Left forelimb (tissue), 1 donor: ENCODE measurements at places on chromosomes 16 and 17.
A peak's percentile ranks its signal among the peaks of the same experiment; 100 is the strongest.

GRCh38 chr17:36204724-36205500 lies 6.0 kb upstream of the CCL4L2 start:
- DNase-seq = no peak

GRCh38 chr16:70253291-70254106 lies 1.8 kb upstream of the EXOSC6 start:
- DNase-seq = no peak

GRCh38 chr17:79777894-79778503 lies at the start of gene CBX2:
TSS of gene CBX2 (plus strand) at chr17:79778148. CDS start at chr17:79778236, 88 bp downstream.
- peak; percentile 90 for DNase-seq

DNA sequence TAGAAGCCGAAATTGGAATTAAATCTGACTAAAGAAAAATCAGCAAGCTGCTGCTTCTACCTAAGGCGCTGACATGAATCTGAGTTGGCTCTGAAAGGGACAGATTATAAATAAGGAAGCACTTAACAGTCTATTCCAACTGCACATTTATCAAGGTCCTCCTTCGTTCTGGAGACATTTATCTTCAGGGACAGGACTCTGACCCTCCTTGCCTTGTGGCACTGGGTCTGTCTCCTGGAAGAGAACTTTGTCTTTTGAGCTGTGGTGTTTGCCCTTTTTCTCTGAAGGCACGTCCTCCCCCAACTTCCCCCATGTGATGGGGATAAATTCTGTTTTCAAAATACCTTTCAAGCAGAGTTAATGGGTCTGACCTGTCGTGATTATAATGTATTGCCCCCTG lies 47.0 kb upstream of the MARCHF10 start:
- DNase-seq = no peak

DNA sequence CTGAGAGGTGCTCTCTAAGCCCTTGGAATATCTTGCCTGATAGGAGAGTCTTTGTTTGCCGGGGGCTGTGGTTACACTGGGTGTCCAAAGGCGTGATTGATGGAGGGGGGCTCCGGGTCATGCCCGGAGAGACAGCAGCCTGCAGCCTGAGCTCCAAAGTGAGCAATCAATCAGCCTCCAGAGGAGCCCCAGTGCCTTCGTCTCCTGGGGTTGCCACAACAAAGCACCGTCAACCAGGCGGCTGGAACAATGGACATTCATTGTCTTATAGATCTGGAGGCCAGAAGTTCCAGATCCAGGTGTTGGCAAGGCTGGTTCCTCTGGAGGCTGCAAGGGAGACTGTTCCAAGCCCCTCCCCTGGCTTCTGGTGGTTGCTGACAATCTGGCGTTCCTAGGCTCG lies 24.0 kb upstream of the GINS2 start:
- DNase-seq = no peak

- DNase-seq = no peak
Measured at GRCh38 chr17:59668816-59669215, 38.4 kb downstream of the PTRH2 start.

GRCh38 chr16:80705596-80705995 lies 98.8 kb downstream of the CDYL2 start:
- no peak for DNase-seq

- DNase-seq = no peak
Measured at GRCh38 chr16:53007095-53007494, 45.6 kb downstream of the CHD9NB start.

GRCh38 chr17:19618015-19618414 lies 30.5 kb upstream of the ALDH3A2 start:
- no peak for DNase-seq

DNA sequence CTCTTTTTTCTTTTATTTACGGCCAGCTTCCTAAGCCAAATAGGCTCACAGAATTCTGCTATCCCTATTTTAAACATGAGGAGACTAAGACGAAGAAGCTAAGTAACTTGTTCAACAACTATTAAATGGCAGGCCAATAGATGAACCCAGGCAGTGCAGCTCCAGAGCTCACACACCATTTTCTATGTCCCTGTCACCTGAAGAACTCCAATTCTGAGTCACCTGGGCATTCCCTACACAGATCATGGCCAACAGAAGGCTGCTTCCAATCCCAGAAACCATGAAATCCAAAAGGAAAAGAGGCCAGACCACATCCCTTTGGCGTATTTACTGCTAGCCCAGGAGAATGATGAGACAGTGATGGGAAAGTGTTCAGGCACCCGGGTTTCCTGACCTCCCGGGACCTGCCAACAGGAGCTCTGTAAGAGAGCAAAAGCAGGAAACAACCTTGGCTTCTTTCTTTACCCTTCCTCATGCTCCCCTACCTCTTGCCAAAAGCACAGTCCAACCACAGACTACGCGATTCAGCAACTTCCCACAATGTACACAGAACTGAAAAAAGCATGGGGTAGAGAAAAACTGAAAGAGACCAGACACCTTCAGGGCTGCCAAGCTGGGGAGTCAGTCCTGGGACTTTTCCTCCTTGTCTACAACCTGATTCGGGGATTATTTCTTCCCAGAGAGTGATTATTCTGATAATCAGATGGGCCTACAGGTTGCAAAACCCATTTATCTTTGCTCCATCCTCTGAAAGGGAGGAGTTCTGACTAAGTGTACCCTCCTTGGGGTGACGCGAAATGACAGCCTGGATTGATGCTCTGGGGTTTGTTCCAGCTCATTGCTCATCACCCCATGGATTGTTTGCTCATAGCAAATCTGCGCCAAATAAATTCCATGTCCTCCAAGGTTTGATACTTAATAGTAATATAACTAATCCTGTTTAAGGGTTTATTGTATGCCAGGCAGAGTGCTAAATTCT lies 47.8 kb upstream of the HAS3 start:
- no peak for DNase-seq

- no peak for DNase-seq
Measured at GRCh38 chr17:48954300-48954755, 9.7 kb upstream of the SNF8 start.

DNA sequence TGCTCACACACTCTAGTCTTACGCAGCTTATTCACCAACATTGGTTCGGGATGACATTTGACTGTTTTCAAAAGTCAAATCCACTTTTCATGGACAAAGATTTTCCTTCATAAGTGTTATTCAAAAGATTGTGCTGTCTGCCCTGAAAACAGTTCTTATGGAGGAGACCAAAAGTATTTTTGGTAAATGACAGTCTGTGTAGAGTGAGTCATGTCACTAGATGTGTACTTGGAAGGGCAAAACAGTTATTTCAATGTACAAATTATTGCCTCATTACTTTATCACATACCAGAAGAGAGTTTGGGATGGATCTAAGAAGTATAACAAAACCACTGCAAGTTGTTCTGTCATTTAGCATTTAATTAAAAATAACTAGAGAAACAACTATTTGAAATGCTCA lies 265.6 kb downstream of the CDH13 start:
- no peak for DNase-seq

DNA sequence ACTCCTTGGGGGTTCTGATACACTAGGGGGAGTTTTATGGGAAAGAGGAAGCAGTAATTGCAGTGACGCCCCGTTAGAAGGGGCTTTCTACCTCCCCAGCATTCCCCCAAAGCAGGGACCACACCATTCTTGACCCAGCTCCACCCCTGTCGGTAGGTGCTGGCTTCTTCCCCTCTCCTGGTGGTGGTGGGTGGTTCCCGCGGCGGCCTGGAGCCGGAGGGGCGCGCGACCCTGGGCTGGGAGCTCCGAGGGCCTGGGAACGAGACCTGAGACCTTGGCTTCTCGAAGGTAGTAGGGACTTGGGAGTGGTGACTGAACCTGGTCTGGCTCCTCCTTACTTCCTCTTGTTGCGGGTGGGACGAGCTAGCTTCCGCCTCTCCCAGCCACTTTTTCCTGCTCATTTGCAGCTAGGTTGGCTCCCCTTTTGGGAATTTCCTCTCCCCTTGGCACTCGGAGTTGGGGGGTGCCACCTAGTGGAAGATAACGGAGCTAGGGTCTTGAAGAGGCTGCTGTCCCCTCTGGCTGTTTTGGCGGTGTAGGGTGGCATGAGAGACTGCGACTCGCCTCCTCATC lies 438 bp downstream of the GRN start:
- no peak for DNase-seq

DNA sequence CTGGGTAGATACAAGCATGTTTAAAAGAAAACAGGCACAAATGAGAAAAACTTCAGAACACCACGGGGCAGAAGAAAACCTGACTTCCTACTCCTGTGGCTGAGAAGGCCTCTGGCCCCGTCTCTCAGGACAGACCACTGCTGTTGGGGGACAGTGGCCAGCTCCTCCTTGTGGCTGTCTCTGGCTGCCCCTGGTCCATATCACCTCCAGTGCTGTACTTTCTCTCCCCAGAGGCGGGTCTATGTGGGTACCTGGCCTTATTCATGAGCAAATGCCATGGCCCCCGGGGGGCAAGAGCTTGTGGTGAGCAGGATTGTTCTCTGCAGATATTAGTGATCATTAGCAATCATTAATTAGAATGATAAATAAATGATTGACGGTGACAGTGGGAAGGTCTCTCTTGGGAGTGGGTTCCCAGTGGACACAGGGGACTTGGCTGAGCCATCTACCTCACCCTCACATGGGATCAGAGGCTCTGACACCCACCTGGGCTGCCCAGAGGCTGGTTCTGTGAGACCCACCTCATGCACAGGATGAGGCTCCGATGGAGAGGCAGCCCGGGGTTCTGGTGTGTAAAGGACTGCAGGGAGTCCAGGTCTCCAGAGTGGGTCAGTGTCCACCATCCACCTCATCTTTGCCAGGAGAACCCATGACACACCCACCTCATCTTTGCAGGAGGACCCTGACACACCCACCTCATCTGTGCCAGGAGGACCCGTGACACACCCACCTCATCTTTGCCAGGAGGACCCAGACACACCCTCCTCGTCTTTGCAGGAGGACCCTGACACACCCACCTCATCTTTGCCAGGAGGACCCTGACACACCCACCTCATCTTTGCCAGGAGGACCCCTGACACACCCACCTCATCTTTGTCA lies 30.6 kb upstream of the CBFA2T3 start:
- no peak for DNase-seq

GRCh38 chr16:66524601-66525164 lies 25.2 kb downstream of the TK2 start:
- DNase-seq = peak; percentile 54

- DNase-seq = no peak
Measured at GRCh38 chr17:60390186-60390585, 1.7 kb downstream of the USP32 start.

DNA sequence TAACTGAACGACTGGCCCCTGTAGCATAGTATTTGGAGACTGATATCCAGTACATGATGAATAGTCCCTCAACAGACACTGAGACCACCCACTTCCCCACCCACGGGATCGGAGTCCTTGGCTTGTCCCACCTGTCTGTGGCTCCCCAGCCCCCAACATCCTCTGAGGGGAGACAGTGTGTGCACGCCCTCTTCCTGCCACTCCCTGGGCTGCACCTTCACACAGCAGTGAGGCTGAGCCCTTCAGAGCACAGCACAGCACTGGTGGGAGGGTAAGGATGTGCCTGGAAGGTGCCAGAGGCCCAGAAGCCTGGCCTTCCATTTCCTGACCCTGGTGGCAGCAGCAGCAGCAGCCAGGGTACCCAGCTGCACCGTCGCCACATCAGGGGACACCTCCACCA lies 11.0 kb downstream of the DNASE1 start:
- DNase-seq = no peak

DNA sequence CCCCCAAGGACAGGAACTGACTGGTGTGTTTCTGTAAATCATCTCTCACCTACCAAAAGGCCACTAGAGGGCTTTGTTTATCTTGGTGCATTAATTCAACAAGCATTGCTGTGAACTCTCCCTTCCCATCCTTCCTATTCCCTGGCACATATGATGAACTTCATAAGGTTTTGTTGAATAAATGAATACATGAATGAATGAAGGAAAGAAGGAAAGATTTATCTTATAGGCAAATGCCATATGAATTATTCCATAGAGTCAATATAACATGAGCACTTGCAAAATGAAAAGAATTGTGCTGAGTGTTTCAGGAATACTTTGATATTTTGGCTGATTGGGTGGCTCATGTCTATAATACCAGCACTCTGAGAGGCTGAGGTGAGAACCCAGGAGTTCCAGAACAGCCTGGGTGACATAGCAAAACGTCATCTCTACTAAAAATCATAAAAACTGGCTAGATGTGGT lies 4.3 kb downstream of the SPDYE4 start:
- DNase-seq = no peak

DNA sequence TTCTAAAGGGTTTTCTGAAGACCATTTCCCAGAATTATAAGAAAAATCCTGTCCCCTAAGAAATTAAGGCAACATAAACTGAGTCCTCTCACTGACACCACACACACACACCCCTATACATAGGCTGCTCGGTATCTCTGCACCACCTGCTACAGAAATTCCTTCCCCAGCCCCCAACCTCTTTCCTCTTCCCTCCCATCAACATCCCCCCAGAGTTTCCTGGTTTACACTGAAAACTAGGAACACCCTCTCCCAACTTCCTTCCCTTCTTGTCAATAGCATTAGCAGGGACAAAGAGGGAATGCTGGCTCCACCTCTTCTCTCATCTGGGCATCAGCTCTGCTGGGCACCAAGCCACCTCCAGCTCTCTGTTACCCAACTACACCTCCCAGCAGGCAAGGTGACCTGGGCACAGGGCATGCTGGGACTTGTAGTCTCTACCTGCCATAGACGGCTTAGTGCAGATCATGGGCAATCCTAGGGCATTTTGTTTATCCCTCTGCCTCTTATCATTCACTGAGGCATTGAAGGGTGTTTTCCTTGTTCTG lies 15.7 kb downstream of the CAVIN1 start:
- no peak for DNase-seq

GRCh38 chr16:84144209-84144858 lies 643 bp downstream of the HSDL1 start:
- DNase-seq = no peak

- no peak for DNase-seq
Measured at GRCh38 chr16:13935408-13935807, 15.5 kb downstream of the ERCC4 start.

DNA sequence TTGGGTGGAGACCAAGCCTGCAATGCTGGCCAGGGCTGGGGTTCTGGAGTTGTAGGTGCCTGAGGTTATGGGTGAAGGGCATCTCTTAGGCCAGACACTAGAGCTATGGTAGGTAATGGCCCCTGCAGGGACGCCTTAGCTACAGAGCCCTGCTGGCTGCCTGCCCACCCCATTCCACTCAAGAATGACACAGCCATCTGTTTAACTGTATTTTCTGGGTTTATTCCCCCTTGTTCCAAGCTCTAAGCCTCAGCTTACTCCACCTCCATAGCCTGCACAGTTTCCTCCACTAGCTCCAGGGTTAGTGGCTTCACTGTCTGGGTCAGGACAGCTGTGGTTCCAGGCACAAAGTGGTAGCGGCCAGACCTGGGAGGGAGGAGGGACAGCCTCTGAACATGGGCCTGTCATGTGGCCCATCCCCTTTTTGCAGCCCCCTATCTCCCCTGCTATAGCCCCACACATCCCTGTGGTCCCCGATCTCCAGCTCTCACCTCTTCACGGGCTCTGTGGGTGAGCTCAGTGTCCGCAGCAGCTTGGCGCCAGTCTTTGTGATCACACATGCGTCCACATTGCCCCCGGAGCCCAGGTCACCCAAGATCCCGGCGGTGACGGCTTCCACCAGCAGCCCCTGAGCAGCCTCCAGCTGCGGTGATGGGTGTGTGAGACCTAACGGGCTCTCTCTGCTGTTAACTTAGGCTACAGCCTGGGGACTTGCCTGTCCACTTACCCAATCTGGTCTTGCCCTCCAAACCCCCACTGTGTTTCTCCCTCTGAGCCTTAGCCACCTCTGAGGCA lies 2.1 kb downstream of the PSMB10 start:
- no peak for DNase-seq
